Hepatocyte (in vitro differentiated cells): ENCODE measurements at places on chromosomes 1 and 21. TPM values are rescaled to one million over a fixed set of nuclear protein-coding genes. Genes with fewer than 3 reads are reported as not detected.

GRCh38 chr1:67754526-67754920 is 69.5 kb downstream of the GADD45A start:
- no peaks in the 10 kb centered on the region for H3K36me3 ChIP-seq
- no peak for DNase-seq
- H3K4me1 ChIP-seq: peaks cover 27% of the 10 kb centered on the region
- H3K27me3 ChIP-seq: no peaks in the 10 kb centered on the region

DNA sequence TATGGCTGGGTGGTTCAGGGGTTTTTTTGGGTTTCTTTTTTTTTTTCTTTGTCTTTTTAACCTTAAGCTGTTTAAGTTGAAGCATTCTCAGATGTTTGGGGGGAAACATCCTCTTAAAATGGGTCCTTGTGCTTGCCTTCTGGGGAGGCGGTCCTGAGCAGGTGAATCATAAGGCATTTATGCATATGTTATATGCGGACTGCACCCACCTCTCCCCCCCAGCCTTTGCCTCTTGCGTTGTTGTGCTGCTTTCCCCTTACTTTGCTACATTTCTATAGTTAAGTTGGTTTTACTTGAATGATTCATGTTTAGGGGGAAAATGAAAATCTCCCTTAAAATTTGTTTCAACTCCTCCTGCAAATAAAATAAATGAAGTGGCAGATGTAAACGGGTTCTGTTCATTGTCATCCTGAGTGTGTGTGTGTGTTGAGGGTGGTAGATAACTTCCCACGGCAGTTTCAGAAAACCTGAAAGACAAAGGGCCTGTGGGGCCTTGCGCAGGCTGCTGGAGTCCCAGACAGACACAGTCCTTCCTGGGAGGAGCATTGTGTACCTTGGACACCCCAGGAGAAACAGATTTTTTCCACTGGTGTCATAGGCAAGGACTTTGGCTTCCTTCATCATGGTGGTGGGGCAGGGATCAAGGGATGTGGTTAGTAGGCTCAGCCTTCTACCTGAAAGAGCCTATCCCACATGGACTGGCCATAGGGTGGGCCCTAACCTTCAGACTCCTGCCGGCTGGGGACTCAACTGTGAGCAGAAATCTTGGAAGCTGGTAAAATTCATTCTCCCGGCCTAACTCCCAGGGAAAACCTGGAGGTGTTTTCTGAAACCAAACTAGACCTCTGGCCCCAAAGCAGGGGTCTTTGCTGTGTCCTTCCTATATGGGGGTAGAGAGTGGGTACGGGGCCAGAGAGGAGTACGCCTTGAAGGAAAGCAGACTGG is 926 bp upstream of the SH3D21 start:
- H3K4me1 ChIP-seq: peaks cover 10% of the 10 kb centered on the region
- no peak overlapping the region for H3K4me3 ChIP-seq
- DNase-seq: peak; percentile 60
- no peaks in the 10 kb centered on the region for H3K27me3 ChIP-seq

DNA sequence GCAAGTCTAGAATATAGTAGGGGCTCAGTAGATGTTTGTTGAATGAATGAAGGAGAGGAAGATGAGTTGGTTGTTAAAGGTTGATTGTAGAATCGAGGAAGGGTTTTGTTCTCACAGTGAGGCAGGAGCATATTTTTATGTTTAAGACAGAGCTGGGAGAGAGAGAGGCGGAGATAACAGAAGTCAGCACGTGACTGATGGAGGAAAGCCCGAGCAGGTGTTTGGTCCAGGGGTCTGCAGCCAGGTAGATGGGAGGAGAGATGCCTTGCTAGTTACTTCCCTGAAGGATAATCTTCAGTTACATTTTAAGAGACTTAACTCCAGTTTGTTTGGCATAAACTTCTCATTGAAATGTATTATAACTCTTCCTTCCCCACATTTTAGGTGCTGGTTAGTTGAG is 86.8 kb downstream of the DYRK1A start:
- peaks cover 26% of the 10 kb centered on the region for H3K4me1 ChIP-seq
- DNase-seq: no peak
- H3K4me3 ChIP-seq: no peak overlapping the region
- H3K36me3 ChIP-seq: no peaks in the 10 kb centered on the region

DNA sequence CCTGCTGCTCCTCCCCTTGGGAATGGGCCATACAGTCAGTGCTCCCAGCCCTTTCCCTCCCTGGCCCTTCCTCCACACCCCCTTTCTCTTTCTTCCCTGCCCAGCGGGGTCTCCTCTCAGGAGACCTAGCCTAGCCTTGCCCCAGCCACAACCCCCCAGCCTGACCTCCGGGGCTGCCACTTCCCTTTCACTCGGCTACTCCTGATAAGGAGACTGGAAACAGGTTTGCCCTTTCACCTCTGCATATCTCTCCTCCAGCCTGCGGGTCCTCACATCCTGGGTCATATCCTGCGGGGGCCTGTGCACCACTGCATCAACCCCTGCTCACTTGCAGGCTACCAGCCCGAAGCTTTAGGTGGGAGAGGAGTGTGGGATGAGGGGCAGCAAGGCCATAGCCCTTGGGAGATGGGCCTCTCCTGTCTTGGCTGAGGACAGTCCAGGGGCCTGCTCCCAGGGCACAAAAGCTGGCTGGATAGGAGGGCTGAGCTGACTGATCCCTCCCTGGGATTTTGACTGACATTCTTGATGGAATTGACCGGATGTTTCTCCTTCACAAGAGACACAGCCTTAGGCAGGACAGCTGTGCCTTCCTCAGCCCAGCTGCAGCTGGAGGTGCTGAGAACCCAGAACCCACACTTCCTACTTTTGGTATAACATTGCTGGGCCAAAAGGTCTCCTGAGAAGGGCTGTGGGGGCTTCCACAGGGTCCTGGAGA is 19.2 kb upstream of the ALX3 start:
- H3K27me3 ChIP-seq: peaks cover 38% of the 10 kb centered on the region
- H3K4me3 ChIP-seq: no peak overlapping the region
- no peaks in the 10 kb centered on the region for H3K36me3 ChIP-seq
- H3K4me1 ChIP-seq: peaks cover 3% of the 10 kb centered on the region
- no peak for DNase-seq

- DNase-seq: no peak
- no peak overlapping the region for H3K4me3 ChIP-seq
- peaks cover 5% of the 10 kb centered on the region for H3K27me3 ChIP-seq
- H3K27ac ChIP-seq: no peak overlapping the region
- no peaks in the 10 kb centered on the region for H3K36me3 ChIP-seq
- H3K4me1 ChIP-seq: no peaks in the 10 kb centered on the region
Observed at GRCh38 chr1:18341291-18342069, 139.2 kb upstream of the KLHDC7A start.

DNA sequence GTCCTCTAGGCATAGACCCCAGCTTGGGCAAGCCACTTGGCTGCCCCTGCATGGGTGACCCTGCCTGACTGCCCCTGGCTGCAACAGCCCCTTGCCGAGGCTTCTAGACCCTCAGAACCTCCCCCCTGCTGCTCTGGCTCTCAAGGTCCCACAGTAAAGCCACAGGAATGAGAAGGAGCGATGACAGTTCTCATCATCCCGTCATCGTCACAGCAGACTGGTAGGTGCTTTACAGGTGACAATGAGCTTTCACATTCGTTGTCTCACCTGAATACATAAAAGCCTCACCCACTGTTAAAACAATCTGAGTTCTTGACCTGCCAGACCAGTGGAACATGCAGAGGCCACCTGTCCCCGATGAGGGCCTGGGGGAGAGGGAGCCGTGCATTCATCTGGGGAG is 36.0 kb upstream of the GPR157 start:
- H3K27me3 ChIP-seq: no peaks in the 10 kb centered on the region
- H3K36me3 ChIP-seq: no peaks in the 10 kb centered on the region
- DNase-seq: no peak
- no peak overlapping the region for H3K4me3 ChIP-seq
- H3K27ac ChIP-seq: peak overlapping the region; percentile 89
- H3K4me1 ChIP-seq: peaks cover 28% of the 10 kb centered on the region

GRCh38 chr1:202665417-202665816 is 44.8 kb downstream of the SYT2 start:
- no peaks in the 10 kb centered on the region for H3K36me3 ChIP-seq
- peaks cover 13% of the 10 kb centered on the region for H3K27me3 ChIP-seq
- no peak overlapping the region for H3K27ac ChIP-seq
- no peak for DNase-seq

DNA sequence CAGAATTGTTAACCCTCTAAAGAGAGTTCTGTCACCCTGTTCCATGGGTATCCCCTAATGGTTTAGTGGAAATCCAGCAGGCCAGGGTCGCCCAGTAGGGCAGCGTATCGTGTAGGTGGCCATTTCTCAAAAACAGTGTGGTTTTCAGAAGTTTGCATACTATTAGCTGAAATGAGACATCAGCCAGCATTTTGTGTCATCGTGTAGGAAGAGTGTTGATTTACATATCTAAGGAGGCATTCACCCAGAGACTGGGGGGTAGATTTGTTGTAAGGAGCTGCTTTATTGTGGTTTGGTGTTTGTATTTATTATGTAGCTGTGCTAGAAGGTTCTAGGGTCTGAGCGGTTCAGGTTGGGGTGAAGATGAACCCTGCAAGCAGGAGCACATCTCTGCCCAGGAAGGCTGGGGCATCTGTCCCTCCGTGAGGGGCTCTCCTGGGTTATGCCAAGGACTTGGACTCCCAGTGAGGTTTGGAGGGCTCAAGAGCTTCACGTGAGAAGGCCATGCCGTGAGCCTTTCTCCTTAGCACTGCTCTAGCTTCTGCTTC is 174.4 kb downstream of the PGBD5 start:
- H3K4me3 ChIP-seq: no peak overlapping the region
- H3K27me3 ChIP-seq: no peaks in the 10 kb centered on the region
- H3K27ac ChIP-seq: no peak overlapping the region

DNA sequence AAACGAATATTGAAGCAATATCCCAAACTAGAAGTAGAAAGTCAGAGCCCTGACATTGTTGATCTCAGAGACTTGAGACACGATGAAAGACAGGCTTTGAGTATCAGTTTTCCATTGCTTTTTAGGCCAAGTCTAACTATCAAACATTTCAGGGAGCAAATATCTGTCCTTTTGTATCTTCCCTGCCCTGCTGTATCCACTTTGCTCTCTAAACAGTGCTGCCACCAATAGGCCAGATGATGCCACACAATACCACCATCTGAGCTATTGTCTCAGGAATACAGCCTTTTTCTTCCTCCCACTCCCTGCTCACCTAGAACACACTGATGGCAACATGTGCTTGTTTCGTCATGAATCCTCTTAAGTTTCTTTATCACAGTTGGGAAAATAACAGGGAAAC is 62.6 kb upstream of the SPAG17 start:
- no peaks in the 10 kb centered on the region for H3K4me1 ChIP-seq
- H3K27ac ChIP-seq: no peak overlapping the region
- H3K27me3 ChIP-seq: no peaks in the 10 kb centered on the region
- H3K4me3 ChIP-seq: no peak overlapping the region
- DNase-seq: no peak

- H3K27ac ChIP-seq: no peak overlapping the region
- no peaks in the 10 kb centered on the region for H3K4me1 ChIP-seq
Observed at GRCh38 chr1:10745886-10746455, 50.5 kb downstream of the CASZ1 start.

DNA sequence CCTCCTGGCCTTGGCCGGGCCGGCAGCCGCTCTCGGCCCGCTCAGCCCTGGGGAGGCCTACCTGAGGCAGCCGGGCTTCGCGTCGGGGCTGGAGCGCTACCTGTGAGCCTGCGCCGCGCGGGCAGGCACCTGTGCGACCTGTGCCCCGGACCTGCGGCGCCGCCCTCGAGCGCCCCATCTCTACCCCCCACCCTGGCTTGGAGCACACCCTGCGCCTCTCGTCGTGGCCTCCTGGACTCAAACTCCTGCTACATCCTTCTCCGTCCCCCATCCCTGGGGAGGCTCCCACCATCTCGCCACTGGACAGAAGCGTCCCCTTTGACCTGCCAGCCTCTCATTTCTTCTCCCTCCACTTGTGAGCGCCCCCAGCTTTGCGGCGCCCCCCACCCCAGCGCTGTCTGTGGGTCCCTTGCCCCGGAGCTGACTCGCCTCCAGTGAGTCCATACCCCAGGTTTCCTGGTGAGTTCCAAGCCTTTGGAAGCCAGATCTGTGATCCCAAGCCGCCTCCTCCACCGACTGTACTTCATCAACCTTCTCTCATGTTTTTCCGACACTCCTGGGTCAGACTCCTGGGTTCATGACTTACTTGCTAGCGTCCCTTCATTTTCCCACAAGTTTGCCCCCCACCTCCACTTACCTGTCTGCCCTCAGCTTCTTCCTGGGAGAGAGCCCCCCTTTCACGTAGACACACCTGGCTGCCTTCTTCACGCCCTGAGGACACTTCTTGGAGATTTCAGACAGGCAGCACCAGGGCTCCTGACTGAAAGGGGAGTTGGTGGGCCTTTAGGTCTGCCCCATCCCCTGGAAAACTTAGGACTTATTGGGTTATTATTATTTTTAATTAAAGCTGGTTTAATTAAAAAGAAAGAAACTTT is 1.3 kb downstream of the FOXE3 start:
- DNase-seq: no peak
- no peaks in the 10 kb centered on the region for H3K4me1 ChIP-seq
- H3K36me3 ChIP-seq: no peaks in the 10 kb centered on the region
- no peak overlapping the region for H3K27ac ChIP-seq
- peaks cover 75% of the 10 kb centered on the region for H3K27me3 ChIP-seq
- H3K4me3 ChIP-seq: no peak overlapping the region

DNA sequence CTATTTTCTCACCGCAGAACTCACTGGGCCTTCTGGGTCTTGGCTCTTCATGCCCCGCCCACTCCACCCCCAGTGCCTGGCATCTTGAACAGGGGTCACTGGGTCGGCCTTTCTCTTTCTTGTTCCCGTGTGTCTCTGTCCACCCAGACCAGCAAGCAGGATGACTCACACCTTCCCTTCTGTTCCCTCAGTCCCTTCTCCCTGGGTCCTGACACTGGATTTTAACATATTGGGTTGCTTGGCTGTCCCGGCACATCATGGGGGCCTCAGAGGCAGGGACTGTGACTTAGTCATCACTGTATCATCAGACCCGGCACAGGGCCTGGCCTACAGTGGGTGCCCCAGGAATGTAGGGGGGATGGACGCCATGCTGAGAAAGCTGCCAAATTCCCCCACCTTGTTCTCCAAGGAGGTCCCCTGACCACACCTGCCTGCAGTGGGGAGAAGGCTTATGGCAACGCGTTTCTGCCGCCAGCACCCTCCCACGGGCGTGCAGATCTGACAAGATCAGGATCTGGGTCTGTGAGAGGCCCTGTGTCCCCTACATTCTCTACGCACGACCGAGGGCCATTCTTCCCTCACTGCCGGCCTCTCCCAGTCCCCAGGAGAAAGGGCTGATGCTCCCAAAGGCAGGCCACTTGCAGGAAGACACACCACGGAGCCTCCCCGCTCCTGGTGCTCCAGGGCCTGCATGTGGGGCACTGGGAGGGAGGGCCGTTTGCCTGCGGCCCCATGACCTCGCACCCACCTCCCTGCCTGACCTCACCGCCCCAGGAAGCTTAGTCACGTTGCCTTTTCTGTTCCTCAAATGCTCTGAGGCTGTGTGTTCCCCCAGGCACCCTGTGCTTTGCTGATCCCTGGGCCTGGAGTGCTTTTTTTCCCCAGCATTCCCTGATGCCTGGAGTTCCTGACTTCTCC is 157.2 kb upstream of the TMEM51 start:
- no peak overlapping the region for H3K4me3 ChIP-seq
- peak; percentile 52 for DNase-seq
- H3K27ac ChIP-seq: no peak overlapping the region

MAGOH gene
- total RNA-seq: 28.4 and 31.8 TPM in 2 replicates

NTRK1 gene
- total RNA-seq: 0.13 TPM in 1 of 2 replicates, not detected in the other
